Osteoblast (primary cell): ENCODE measurements at places on chromosomes 6 and 20. TPM values are rescaled to one million over a fixed set of nuclear protein-coding genes. Genes with fewer than 3 reads are reported as not detected.

DNA sequence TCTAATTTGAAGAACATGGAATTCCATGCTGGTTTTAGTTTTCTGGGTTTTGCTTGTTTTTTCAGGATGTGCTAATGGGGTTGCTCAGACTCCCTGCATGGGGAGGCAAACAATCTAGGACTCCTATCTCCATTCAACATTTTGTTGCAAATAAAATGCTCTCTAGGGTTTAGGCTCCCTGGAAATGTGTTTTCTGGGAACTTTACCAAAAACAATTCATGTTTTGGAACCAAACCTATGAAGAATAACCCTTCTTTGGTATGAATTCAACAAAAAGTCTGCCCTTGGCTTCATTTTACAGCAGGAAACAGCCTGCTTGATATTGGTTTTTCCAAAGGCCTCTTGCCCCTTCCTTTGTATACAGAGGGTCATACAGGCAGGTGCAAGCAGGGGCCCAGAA is 217.7 kb downstream of the FOXA2 start:
- no peak for DNase-seq
- no peaks in the 10 kb centered on the region for H3K27me3 ChIP-seq
- H3K36me3 ChIP-seq, result no peaks in the 10 kb centered on the region
- no peak overlapping the region for H3K4me3 ChIP-seq
- no peaks in the 10 kb centered on the region for H3K4me1 ChIP-seq

- H3K27ac ChIP-seq, result no peak overlapping the region
- DNase-seq, result no peak
- peaks cover 1% of the 10 kb centered on the region for H3K4me1 ChIP-seq
- H3K36me3 ChIP-seq, result no peaks in the 10 kb centered on the region
- H3K4me3 ChIP-seq, result no peak overlapping the region
- peaks cover 11% of the 10 kb centered on the region for H3K27me3 ChIP-seq
Measured at GRCh38 chr6:90461383-90461782, 125.5 kb downstream of the MAP3K7 start.

DNA sequence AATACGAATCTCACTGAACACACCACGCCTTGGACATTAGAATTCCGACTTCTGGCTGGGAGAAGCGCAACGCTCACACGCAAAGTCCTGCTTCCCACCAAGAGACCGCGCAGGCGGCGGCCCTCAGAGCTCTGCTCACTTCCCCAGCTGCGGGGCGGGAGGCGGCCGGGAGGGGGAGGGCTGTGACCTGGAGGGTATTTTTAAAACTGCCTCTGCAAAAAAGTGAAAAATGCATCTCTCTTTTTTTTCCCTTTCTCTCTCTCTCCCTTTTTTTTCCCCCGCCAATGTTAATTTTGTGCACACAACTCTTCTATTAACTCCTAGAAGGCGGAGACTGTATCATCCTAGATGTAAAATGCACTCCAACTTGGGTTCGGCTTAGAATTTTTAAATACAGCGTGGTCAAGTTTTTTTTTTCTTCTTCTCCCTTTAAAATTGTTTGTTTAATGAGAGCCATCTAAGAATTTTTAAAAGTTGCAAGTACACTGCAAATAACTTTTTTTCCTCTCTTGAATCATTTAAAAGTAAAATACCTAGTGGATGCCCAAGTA is 66.4 kb downstream of the STX11 start:
- peaks cover 14% of the 10 kb centered on the region for H3K4me1 ChIP-seq
- no peaks in the 10 kb centered on the region for H3K36me3 ChIP-seq
- DNase-seq, result peak; percentile 95

DNA sequence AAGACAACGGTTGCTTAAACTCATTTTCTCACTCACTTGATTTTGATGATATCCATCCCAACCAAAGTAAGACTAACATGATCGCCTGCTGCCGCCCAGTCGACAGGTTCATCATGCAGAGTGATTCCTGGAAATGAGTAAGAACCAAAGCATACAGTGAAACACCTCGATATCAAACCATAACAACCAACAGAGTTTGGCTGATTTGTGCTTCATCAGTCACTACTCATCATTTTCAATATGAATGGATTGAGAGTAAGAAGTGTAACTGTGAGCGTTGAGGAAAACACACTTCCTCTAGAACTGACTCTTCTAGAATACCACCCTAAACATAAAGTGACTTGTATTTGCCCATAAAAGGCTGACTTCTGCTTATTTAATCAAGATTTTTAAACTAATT is 29.2 kb upstream of the ALDH8A1 start:
- no peaks in the 10 kb centered on the region for H3K27me3 ChIP-seq
- H3K4me1 ChIP-seq, result no peaks in the 10 kb centered on the region
- H3K36me3 ChIP-seq, result peaks cover 32% of the 10 kb centered on the region
- H3K4me3 ChIP-seq, result no peak overlapping the region
- H3K27ac ChIP-seq, result no peak overlapping the region
- DNase-seq, result no peak

DNA sequence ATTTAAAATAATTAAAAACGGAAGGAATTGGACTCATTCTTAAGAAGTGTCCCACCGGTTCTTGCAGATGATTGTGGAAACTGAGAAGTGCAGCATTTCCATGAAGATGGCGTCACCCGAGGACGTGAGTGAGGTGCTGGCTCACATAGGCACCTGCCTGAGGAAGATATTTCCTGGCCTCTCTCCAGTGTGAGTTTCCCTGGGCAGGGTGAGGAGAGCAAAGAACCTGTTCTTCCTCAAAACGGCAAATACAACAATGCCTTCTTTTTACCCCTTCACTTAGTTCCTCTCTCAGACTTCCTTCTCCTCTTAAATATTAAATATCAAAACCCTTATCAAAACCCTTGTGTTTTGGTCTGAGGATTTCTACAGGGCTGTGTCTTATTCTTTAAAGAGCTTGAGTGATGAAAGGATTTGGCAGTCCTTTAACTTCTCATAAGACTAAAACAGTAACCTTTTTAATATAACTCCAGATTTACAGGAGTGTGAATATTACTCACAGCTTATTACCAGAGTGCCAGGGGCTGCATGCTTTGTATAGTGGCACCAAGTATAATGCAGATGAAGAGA is 156.3 kb downstream of the CARMIL1 start:
- no peaks in the 10 kb centered on the region for H3K27me3 ChIP-seq
- no peak for DNase-seq
- H3K36me3 ChIP-seq, result no peaks in the 10 kb centered on the region
- H3K4me1 ChIP-seq, result no peaks in the 10 kb centered on the region
- H3K27ac ChIP-seq, result no peak overlapping the region
- no peak overlapping the region for H3K4me3 ChIP-seq

- H3K27ac ChIP-seq, result peak overlapping the region; percentile 64
- peaks cover 67% of the 10 kb centered on the region for H3K4me1 ChIP-seq
- no peak for DNase-seq
- peaks cover 17% of the 10 kb centered on the region for H3K36me3 ChIP-seq
Measured at GRCh38 chr6:39818695-39819094, 26.5 kb downstream of the DAAM2 start.

DNA sequence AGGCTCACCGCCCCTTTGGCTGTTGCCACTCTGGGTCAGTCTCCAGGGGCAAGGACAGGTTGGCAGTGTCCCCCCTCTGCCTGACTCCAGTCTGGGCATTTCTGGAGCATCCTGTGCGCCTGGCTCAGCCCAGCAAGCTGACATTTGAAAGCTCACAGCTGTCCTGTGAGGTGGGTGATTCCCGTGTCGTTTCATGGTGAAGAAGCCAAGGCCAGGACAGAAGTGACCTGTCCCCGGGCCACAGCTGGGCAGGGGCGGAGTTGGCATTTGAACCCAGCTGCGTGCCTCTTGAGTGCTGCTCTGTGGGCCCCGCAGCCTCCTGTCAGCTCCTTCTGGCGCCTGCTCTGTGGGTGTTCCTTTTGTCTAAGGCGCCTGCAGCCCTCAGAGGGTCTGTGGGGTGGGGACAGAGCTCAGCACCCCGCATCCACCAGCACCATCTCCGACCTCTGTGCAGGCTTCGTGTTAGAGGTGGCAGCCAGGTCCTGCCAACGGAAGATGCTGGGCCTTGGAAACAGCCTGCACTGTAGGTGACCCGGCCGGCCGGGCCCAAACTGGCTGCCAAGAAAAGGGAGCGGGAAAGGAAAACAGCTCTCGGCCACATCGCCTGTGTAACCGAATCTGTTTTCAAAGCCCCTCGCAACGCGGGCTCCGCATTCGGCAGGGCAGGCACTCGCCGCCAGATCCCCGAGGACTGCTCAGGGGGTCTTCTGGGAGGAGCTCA is 5.8 kb upstream of the GATA5 start:
- no peak for DNase-seq
- no peaks in the 10 kb centered on the region for H3K4me1 ChIP-seq
- peaks cover 65% of the 10 kb centered on the region for H3K27me3 ChIP-seq
- H3K36me3 ChIP-seq, result no peaks in the 10 kb centered on the region

DNA sequence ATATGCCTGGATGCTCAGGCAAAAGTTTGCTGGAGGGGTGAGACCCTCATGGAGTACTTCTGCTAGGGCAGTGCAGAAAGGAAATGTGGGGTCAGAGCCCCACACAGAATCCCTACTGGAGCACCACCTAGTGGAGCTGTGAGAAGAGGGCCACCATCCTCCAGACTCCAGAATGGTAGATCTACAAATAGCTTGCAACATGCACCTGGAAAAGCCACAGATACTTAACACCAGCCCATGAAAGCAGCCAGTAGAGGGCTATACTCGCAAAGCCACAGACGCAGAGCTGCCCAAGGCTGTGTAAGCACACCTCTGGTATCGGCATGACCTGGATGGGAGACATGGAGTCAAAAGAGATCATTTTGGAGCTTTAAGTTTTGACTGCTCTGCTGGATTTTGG is 60.7 kb upstream of the GJE1 start:
- H3K27ac ChIP-seq, result no peak overlapping the region
- no peaks in the 10 kb centered on the region for H3K27me3 ChIP-seq
- no peak overlapping the region for H3K4me3 ChIP-seq
- DNase-seq, result no peak

DNA sequence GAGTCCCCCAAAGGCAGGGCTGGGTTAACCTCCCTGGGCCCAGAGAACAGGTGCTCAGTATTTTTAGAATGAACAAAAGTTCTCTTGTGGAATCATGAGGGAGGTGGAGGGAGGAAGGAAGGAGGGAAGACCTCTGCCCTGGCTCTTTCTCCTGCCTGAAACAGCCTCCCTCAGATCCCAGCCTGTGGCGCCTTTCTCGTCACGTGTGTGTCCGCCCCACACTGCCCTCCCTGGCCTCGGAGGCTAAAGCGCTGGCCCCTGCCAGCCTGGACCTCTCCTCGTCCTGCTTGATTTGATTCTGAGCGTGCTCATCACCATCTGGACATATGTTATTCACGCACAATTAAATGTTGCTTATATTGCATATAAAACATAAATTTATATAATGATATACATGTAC is 40.9 kb downstream of the PHACTR3 start:
- H3K27ac ChIP-seq, result no peak overlapping the region
- no peaks in the 10 kb centered on the region for H3K27me3 ChIP-seq

DNA sequence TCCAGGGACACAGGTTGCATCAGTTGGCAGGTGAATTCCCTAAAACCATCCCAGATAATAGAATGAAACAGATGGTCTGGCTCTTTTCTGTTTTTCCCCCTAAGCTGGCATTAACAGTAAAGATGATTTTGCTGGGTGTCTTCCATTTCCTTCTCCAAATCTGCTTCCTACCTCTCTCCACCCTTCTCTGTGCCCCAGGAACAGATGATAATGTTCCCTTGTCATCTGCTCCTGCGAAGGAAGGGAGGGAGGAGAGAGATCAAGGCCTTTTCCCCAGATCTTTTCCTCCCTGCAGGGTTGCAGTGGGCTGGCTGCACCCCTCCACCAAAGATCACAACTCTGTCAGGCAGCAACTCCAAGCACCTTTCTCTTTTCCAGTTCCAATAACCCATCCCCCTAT is 156.5 kb upstream of the PRDM1 start:
- no peaks in the 10 kb centered on the region for H3K36me3 ChIP-seq
- no peak overlapping the region for H3K4me3 ChIP-seq
- no peak overlapping the region for H3K27ac ChIP-seq

DNA sequence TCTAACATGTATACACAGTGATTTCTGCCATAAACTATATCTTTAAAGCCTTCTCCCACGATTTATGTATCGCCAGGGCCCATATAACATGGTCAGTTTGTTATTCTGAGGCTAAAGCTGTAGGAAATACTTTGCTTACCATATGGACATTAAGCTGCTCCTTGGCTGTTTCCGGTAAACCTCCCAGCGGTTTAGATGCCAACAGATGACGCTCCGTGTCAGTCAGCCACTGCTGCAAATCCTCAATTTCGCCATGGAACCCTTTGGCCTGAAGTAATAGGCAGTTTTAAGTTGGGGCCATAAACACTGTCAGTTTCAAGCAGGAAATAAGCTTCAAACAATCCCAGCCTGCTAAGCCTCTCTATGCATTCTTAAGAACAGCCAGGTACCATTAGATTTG is 145.4 kb downstream of the DST start:
- peaks cover 61% of the 10 kb centered on the region for H3K36me3 ChIP-seq
- no peak overlapping the region for H3K27ac ChIP-seq
- H3K4me3 ChIP-seq, result no peak overlapping the region
- H3K4me1 ChIP-seq, result peaks cover 3% of the 10 kb centered on the region
- no peaks in the 10 kb centered on the region for H3K27me3 ChIP-seq
- no peak for DNase-seq

DNA sequence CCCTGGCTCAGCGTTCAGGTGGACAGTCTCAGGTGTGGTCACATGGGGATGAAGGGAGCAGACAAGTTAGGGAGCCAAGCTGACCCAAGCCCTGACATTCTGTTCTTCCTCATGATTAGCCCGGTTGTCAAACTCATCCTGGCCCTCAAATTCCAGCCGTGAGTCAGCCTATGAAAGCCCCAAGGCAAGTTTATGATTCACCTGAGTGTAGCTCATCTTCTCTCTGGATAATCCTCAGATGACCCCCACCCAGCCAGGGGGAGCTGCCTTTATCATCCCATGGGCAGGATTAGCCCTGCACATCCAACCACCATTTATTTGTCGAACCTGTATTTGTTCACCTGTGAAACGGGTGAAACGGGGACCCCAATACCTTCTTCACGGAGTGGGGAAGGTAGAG is 161.9 kb downstream of the DHX35 start:
- H3K27me3 ChIP-seq, result no peaks in the 10 kb centered on the region
- no peak overlapping the region for H3K27ac ChIP-seq
- DNase-seq, result no peak
- no peak overlapping the region for H3K4me3 ChIP-seq
- no peaks in the 10 kb centered on the region for H3K36me3 ChIP-seq

UNC5CL gene
- total RNA-seq, result under 0.01 TPM in 1 of 2 replicates, not detected in the other

ANKRD66 gene
- total RNA-seq, result not detected in 2 replicates

KHDC1 gene
- 2.9 and 4.0 TPM in 2 replicates for total RNA-seq

RNF182 gene
- total RNA-seq, result 3.3 and 4.4 TPM in 2 replicates

MAP7 gene
- total RNA-seq, result 1.4 and 1.8 TPM in 2 replicates

TRIM40 gene
- total RNA-seq, result not detected in 2 replicates

MRPL18 gene
- 47.8 and 53.9 TPM in 2 replicates for total RNA-seq

FOXC1 gene
- total RNA-seq, result 39.4 and 41.0 TPM in 2 replicates

FRK gene
- 1.1 and 1.2 TPM in 2 replicates for total RNA-seq
